NCI-H1092 (cell line): ENCODE measurements at places on chromosomes 3 and 15.

GRCh38 chr15:72315706-72316370 lies 4.1 kb downstream of the CELF6 start:
- DNase-seq: no peak

DNA sequence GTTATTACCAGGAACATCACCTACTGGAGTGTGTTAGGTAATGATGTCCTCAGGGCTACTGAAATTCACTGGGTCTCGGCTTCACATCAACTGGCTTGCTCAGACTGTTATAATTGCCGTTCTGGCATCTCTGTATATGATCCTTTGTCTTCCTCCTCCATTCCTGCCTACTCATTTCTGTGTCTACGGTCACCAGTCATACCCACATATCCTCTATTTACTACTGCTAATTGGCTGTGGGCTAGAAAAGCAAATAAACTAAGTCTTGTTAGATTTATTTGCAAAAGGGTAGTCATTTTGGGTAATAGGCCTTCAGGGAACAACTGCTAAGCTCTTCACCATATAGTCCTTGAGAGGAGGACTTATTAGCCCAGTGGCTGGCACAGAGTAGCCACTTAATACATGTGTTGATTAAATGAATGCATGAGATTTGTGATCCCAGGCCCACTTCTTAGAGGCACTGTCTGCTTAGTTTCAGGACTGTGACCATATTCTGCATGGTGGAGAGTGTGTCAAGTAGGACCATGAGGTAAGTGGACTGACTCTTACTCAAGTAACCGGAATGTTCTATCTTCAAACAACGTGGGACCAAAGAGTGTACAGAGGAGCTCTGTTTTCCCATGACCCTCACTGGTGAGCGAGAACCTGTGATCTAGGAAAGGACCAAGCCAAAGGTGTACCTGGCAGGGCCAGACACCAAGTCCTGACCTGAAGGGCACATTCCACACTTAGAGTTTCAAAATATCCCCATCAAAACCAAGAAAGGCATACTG lies 13.2 kb downstream of the ZDHHC3 start:
- DNase-seq: no peak

DNA sequence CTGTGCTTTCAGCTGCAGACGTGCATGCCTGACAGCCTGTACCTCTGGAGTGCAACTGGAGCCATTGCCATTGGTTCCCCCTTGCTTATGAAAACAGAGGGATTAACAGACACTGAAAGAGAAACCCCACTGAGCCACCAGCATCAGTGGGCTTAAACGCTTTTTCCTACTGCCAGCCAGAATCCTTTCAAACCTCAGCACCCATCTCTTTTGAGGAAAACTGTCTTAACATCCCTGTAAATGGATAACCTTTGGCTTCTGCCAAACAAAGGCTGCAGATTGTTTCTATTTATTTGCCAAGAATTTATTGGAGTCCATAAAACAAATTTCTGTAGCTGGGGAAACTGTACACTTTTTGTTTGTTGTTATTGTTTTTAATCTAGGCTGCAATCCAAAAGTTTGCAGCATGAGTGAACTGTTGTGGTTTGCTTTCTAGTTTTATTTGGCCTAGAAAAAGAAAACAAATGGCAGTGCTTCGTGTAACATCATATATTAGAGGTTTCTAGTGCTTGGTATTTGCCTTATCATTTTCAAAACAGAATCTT lies 369.2 kb upstream of the IL12A start:
- no peak for DNase-seq

DNA sequence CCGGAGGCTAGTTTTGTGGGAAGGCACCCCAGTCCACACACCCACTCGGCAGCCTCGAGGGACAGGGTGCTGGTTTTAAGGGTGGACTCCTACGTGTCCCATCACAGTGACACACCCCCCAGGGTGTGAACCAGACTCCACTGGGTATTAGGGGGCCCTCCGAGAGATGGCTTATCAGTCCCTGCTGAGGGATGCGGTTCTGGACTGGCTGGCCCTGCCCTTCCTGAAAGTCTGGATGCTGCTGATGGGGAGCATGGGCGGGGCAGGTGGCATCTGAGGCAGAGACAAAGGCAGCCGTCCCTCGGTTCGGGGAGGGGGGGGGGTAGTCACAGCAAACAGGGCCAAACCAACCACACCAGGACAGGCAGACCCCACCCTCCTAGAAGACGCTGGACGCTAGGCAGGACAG lies 939 bp upstream of the ULK3 start:
- DNase-seq: no peak

- no peak for DNase-seq
Measured at GRCh38 chr3:39141171-39141995, 12.0 kb downstream of the CSRNP1 start.

- DNase-seq: no peak
Measured at GRCh38 chr3:120767106-120767505, 24.6 kb downstream of the GTF2E1 start.

- DNase-seq: no peak
Measured at GRCh38 chr3:193830791-193831191, 237.8 kb downstream of the OPA1 start.

GRCh38 chr3:23811919-23812318 lies 6.2 kb downstream of the UBE2E1 start:
- no peak for DNase-seq

DNA sequence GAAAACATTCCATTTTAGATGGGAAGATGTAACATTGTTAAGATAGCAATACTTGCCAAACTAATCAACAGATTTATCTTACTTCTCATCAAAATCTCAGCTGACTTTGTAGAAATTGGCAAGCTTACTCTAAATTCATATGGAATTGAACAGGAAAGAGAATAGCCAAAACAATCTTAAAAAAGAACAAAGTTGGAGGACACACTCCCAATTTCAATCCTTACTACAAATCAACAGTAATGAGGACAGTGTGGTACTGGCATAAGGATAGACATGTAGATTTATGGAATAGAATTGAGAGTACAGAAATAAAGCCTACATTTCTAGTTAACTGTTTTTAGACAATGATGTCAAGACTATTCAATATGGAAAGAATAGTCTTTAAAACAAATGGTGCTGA lies 308.3 kb downstream of the SUCLG2 start:
- DNase-seq: no peak

DNA sequence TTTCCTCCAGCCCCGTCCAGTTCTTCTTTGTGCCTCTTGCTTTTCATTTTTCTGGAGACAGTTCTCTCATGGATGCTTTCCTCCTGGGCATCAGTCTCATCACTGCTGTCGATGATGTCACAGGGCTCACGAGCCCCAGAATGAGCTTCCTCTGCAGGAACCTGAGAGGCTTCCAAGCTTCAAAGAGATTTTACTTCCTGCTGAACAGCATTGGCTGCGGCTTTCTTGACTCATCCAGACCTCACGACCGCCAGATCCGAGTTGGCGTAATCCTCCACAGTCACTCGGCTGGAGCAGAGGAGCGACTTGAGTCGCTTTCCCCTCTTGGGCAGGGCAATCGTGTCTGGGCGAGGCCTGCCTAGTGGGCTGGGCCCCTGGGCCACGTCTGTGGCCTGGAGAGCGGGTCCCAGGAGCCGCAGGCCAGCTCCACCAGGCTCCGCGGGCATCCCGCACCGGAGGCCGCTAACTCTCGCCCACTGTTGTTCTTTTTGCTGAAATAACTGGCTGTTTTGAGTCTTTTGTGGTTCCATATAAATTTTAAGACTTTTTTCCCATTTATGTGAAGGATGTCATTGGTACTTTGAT lies 20.8 kb upstream of the FAN1 start:
- no peak for DNase-seq

GRCh38 chr3:189308608-189309007 lies 136.8 kb downstream of the TPRG1 start:
- DNase-seq: no peak

DNA sequence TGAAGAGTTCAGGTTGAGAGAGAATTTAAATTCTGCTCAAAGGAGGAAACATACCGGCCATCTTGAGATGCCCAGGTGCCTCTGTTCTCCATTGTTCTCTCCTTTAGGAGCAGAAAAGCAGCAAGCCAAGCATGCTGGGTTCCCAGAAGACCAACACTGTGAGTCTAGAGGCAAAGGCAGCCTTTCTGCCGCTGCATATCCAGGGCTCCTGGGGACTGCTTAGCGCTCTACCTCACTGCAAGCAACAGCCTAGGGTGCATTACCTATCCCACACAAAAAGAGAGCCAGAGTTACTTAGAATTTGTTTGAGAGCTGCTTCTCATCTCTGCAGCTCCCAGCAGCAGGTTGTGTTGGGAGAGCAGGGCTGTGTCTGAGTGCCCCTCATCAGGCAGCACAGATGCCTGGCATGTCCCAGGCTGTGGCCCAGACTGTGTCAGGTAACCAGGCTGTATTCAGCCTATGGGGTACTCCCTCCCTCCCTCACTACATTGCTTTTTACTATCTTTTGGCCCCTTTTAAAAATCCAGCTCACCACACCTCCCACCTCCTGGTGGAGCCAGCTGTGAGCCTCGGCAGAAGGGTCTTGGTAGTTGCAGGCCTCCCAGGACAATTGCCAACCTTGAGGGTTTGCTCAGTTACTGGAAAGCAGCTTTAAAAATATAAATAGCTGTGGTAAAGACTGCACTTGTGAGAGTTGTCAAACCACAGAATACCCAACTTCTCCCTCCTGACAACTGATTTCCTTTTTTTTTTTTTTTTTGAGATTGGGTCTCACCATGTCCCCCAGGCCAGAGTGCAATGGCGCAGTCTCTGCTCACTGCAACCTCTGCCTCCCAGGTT lies 30.2 kb downstream of the BCL2L10 start:
- DNase-seq: no peak

DNA sequence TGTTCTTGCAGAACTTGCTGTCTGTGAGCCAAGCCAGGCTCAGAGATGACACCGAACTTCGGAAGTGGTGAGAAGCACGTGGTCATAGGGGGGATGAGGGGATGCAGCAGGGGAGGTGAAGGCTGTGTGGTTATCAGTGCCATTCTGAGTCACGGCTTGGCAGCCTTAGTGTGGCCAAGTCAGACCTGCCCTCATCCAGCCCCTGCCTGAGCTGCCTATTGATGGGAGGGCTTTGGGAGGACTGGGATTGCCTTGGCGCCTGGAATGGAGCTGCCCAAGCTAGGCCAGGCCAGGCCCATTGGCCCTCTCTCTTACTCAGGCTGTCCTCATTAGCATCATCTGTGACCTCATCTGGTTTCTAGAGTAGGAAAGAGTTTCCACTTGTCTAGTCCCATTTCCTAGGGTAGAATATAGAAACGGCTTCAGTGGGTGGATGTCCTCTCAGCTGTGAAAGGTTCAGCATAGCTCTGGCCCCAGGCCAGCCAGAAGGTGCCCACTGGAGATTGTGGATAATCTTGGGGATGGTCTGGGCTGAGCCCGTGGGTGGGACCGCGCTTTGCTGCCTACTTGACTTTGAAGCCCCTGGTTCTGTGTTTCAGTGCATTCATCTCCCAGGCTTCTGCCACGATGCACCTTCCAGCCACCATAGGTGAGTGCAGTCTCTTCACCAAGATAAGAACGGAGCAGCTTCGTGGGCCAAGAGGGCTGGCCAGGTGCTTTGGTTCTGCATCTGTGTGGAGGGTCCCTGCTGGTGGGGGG lies 7.2 kb downstream of the FAH start:
- no peak for DNase-seq

- DNase-seq: no peak
Measured at GRCh38 chr3:189490749-189491148, 140.4 kb upstream of the TP63 start.
